ENCODE measurements at places on chromosomes 16 and 17. TPM values are rescaled to one million over a fixed set of nuclear protein-coding genes. Genes with fewer than 3 reads are reported as not detected.
A peak's percentile ranks its signal among the peaks of the same experiment; 100 is the strongest.

DNA sequence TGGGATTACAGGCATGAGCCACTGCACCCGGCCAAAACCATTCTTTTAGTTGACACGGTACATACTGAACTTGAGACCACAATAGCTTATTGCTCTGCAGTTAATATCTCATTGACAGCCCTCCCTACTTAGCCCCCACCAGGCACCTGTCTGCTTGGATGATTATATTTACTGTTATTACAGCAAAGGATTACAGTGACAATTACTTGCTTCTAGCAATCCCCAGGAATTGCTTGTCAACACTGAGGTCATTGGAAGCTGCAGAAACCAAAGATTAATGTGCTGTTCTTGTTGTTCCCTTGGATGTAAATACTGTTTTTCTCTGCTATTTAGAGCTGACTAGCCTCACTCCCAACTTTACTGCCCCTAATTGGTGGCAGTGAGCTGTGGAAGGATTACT lies 211.2 kb downstream of the LGALS9B start:
- no peak for DNase-seq

DNA sequence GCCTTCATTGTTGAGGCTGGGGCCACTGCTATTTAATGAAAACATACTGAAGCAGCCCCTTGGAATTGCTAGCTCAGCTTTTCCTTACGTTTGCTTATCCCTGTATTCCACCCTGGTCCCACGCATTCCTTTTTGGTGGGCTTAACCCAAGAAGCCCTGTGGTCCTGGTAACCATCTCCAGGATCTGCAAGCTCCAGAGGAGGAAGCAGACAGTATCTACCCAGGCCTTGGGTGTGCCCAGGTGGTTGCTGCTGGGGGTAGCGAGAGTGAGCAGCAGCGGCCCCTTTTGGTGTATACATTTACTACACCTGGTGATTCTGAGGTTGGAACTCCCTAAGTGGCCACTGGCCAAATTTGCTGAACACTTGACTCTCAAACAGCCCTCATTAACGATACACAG lies 97.7 kb downstream of the CBLN1 start:
- DNase-seq = no peak

DNA sequence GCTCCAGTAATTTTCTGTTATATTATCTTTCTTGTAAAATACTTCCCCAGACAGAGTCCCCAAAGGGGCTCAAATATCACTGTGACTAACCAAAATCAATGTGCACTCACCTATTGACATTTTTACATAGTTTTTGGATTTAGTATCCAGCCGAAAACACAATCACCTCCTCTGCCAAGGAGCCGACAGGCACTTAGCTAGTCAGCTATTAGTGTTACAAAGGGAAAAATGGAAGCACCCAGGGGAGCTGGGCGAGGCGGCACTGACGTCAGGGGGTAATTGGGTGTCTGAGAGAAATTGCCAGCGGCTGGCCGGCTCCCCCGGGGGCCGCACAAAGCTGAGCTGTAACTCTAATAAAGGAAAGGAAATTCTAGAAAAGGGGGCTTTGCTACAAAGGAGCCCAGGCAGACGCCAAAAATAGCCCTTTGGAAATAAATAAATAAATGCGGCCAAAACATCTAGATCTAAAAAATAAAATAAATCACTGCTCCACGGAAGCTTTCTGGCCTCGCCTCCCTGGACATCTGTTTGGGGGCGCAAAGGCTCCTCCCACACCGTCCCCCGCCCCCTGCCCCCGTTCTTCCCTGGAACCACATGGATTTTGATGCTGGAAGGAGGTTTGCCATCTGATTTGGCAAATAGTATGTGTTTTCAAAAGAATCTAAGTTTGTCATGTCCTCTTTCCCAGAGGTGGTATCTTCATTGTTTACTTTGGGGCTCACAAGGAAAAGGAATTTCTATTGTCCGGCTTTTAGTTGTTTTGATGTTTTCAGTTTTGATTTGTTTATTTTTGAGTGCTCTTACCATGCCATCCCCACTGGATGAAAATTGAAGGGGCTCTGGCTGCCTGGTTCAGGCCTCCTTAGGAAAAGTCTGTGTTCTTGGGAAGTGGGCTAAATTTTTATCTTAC lies 156.7 kb downstream of the ZNF423 start:
- DNase-seq = no peak

- no peak for DNase-seq
Observed at GRCh38 chr16:13391337-13391736, 489.9 kb downstream of the SHISA9 start.

GRCh38 chr16:1003391-1004347 lies 22.1 kb downstream of the SOX8 start:
- DNase-seq = peak; percentile 88

- DNase-seq = no peak
Observed at GRCh38 chr17:49490276-49490675, 4.8 kb upstream of the NGFR start.

GRAP gene
- total RNA-seq = 0.07 TPM

All from M059J (cell line).